ENCODE measurements at places on chromosomes 1 and 21. TPM values are rescaled to one million over a fixed set of nuclear protein-coding genes. Genes with fewer than 3 reads are reported as not detected.

GRCh38 chr1:165828669-165829329 is 1.4 kb downstream of the UCK2 start:
- H3K27me3 ChIP-seq: no peaks in the 10 kb centered on the region
- peak overlapping the region; percentile 54 for H3K27ac ChIP-seq
- no peaks in the 10 kb centered on the region for H3K36me3 ChIP-seq
- H3K4me1 ChIP-seq: peaks cover 9% of the 10 kb centered on the region
- peak; percentile 80 for DNase-seq

GRCh38 chr1:3678361-3679097 is 26.2 kb downstream of the TP73 start:
- no peak overlapping the region for H3K27ac ChIP-seq
- H3K4me3 ChIP-seq: no peak overlapping the region
- no peaks in the 10 kb centered on the region for H3K36me3 ChIP-seq
- peaks cover 4% of the 10 kb centered on the region for H3K4me1 ChIP-seq
- H3K27me3 ChIP-seq: peaks cover 11% of the 10 kb centered on the region
- DNase-seq: no peak

NFASC gene
- 3.7 TPM for total RNA-seq

GRCh38 chr1:41282679-41283317 is 40.7 kb upstream of the SCMH1 start:
- no peaks in the 10 kb centered on the region for H3K27me3 ChIP-seq
- peak; percentile 74 for DNase-seq
- H3K36me3 ChIP-seq: no peaks in the 10 kb centered on the region
- H3K4me3 ChIP-seq: no peak overlapping the region

DNA sequence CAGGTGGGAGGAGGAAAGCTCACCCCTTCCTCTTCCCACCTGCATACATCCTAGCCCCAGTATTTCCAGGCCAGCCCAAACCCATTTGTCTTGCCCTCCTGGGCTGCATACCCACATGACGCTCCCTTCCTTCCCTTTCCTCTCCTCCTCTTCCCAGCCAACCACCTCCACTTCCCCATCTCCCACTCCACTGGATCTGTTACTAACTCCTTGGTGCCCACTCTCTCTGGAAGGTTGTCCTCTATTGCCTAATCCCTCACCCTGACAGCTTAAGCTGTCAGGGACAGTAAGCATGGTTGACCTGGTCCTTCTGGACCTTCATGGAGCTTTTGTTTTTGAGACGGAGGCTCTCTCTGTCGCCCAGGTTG is 23.0 kb upstream of the SYNC start:
- H3K27me3 ChIP-seq: no peaks in the 10 kb centered on the region
- no peak for DNase-seq
- H3K4me1 ChIP-seq: peaks cover 13% of the 10 kb centered on the region
- H3K4me3 ChIP-seq: no peak overlapping the region

- no peak overlapping the region for H3K4me3 ChIP-seq
- H3K27me3 ChIP-seq: no peaks in the 10 kb centered on the region
- DNase-seq: no peak
These were observed 89.6 kb downstream of the NRDC start for GRCh38 chr1:51788938-51789337.

- no peaks in the 10 kb centered on the region for H3K4me1 ChIP-seq
- H3K27ac ChIP-seq: no peak overlapping the region
- H3K36me3 ChIP-seq: no peaks in the 10 kb centered on the region
- no peak overlapping the region for H3K4me3 ChIP-seq
- DNase-seq: peak; percentile 95
These were observed 20.1 kb upstream of the COL16A1 start for GRCh38 chr1:31723828-31724359.

DNA sequence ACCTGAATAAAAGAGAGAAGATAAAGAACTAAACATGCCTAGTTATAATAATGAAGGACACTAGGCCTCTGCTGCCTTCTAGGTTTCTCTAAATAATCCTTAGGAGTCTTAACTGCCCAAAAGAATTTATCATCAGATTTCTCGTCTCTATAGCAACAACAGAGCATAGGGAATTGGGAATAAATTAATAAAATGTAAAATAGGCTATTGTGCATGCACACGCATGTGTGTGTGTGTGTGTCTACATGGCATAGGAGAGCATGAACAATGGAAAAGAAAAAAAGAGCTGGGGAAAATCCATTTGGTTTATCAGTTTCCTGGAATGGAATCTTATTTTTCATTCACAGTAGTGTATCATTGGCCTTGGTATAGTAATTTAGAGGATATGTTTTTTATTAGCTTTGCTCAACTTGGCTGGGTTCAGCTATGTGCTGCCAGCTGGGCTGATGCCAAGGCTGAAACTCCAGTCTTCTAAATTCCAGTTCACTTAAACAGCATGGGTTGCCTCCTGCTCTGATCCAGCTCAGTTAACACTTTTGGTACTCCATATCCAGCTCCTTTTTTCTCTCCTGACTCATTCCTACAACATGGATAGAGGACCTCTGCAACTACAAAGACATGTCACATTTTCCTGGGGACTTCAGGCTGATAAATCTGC is 80.6 kb upstream of the SLFNL1 start:
- H3K36me3 ChIP-seq: no peaks in the 10 kb centered on the region
- no peaks in the 10 kb centered on the region for H3K4me1 ChIP-seq
- no peak overlapping the region for H3K27ac ChIP-seq
- no peak for DNase-seq
- H3K27me3 ChIP-seq: no peaks in the 10 kb centered on the region

CA6 gene
- not detected for total RNA-seq

GRCh38 chr1:93051961-93052360 is 27.1 kb upstream of the MTF2 start:
- no peaks in the 10 kb centered on the region for H3K36me3 ChIP-seq
- H3K27ac ChIP-seq: no peak overlapping the region
- no peak overlapping the region for H3K4me3 ChIP-seq

- no peaks in the 10 kb centered on the region for H3K27me3 ChIP-seq
- no peak for DNase-seq
- no peaks in the 10 kb centered on the region for H3K4me1 ChIP-seq
- H3K4me3 ChIP-seq: no peak overlapping the region
These were observed 218.3 kb upstream of the SGIP1 start for GRCh38 chr1:66315671-66316070.

DNA sequence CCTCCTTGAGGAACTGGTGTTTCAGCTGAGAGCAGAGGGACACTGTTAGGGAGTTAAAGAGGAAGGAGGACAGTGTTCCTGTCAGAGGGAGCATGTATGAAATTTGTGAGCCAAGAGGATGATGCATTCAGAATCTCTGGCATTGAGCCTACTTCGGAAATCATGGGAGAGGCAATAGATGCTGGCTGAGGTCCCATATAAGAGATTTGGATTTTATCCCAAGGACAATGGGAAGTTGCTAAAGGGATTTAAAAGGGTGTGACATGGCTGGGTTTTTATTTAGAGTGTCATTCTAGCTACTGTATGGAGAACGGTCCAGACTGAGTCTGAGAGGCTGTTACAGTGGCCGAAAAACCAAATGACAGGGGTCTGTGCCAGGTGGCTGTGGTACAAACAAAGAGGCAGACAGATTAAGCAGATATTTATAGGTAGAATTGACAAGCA is 403.2 kb upstream of the B3GALT2 start:
- no peak overlapping the region for H3K27ac ChIP-seq
- H3K36me3 ChIP-seq: peaks cover 3% of the 10 kb centered on the region
- DNase-seq: no peak
- H3K27me3 ChIP-seq: no peaks in the 10 kb centered on the region

DNA sequence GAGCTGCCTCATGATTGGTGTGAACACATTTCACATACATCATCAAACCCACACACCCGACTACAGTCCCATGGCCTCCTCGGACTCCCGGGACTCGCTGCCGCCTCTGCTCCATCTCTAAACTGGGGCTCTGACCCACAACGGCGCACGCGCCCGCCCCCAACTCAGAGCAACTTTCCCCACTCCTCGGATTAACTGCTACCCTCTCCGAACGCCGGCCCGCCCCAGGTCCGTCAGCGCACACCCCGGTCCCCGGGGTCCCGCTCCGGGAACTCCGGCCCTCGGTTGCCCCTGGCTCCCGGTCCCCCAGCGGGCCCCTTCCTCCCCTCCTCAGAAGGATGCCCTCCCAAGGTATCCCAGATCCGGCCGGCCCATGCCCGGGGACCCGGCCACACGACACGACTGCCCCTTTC is 740 bp downstream of the DSTYK start:
- peak; percentile 67 for DNase-seq
- H3K4me1 ChIP-seq: peaks cover 18% of the 10 kb centered on the region
- H3K27ac ChIP-seq: peak overlapping the region; percentile 97
- H3K4me3 ChIP-seq: peak overlapping the region; percentile 96

DNA sequence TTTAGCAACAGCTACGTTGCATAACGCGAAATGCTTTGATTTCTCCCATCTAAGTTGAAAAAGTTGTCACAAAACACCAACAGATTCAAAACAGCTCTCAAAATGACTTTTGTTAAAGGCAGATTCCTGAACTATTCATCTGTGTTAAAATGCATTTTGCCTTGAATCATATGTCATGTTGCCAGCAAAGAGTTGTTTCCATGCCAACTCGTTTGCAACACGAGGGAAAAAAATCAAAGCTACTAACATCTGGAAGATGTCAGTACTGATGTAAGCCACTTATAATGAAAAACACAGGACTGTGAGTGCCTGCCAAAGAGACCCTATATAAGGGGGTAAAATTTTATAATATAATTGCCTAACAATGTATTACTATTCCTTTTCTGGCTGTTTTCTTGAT is 182.7 kb upstream of the PTBP2 start:
- no peak overlapping the region for H3K4me3 ChIP-seq
- no peak for DNase-seq
- H3K36me3 ChIP-seq: no peaks in the 10 kb centered on the region
- H3K27me3 ChIP-seq: no peaks in the 10 kb centered on the region
- H3K4me1 ChIP-seq: no peaks in the 10 kb centered on the region

APCS gene
- total RNA-seq: not detected

GRCh38 chr21:44802396-44803153 is 955 bp upstream of the UBE2G2 start:
- DNase-seq: peak; percentile 72
- H3K27me3 ChIP-seq: no peaks in the 10 kb centered on the region
- H3K27ac ChIP-seq: no peak overlapping the region

GPX7 gene
- total RNA-seq: 21.9 TPM

- no peak overlapping the region for H3K27ac ChIP-seq
- DNase-seq: peak; percentile 9
- no peak overlapping the region for H3K4me3 ChIP-seq
- peaks cover 4% of the 10 kb centered on the region for H3K4me1 ChIP-seq
These were observed 151.4 kb downstream of the PTGER3 start for GRCh38 chr1:70896224-70896623.

DNA sequence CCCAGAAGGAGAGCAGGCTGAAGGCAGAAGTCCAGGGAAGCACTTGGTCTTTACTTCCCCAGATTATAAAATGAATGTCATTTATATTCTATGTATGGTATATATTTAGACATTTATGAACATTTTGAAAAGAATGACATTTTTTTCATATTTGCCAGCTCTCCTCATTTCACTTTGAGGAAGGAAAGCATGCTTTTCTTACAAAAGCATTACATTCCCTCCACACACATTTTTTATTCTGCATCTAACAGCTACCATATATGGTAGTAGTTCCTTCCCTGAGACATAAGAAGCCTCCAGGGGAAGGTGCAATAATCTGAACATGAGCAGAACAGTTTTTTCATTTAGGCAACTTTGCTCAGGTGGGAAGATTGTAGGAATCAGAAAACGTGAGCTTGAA is 94.0 kb downstream of the LRRC7 start:
- no peaks in the 10 kb centered on the region for H3K4me1 ChIP-seq
- no peak for DNase-seq
- no peaks in the 10 kb centered on the region for H3K27me3 ChIP-seq
- H3K4me3 ChIP-seq: no peak overlapping the region
- H3K36me3 ChIP-seq: no peaks in the 10 kb centered on the region
- no peak overlapping the region for H3K27ac ChIP-seq

DNA sequence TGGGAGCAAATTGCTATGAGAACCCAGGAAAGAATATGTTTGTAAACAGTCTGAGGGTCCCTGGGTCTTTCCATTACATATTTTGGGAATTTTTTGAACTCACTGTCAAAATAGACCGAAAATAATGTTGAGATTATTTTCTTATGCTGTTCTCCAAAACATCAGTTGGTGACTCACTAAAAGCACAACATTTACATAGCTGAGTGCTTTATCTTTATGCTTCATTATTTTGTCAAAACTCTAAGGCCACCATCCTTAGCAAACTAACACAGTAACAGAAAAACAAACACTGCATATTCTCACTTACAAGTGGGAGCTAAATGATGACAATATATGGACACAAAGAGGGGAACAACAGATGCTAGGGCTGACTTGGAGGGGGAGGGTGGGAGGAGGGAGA is 459.3 kb downstream of the ADGRL2 start:
- DNase-seq: no peak
- H3K4me1 ChIP-seq: no peaks in the 10 kb centered on the region
- no peaks in the 10 kb centered on the region for H3K27me3 ChIP-seq
- H3K36me3 ChIP-seq: no peaks in the 10 kb centered on the region
- no peak overlapping the region for H3K4me3 ChIP-seq
- no peak overlapping the region for H3K27ac ChIP-seq

ADAMTS4 gene
- total RNA-seq: 1.3 TPM

DNA sequence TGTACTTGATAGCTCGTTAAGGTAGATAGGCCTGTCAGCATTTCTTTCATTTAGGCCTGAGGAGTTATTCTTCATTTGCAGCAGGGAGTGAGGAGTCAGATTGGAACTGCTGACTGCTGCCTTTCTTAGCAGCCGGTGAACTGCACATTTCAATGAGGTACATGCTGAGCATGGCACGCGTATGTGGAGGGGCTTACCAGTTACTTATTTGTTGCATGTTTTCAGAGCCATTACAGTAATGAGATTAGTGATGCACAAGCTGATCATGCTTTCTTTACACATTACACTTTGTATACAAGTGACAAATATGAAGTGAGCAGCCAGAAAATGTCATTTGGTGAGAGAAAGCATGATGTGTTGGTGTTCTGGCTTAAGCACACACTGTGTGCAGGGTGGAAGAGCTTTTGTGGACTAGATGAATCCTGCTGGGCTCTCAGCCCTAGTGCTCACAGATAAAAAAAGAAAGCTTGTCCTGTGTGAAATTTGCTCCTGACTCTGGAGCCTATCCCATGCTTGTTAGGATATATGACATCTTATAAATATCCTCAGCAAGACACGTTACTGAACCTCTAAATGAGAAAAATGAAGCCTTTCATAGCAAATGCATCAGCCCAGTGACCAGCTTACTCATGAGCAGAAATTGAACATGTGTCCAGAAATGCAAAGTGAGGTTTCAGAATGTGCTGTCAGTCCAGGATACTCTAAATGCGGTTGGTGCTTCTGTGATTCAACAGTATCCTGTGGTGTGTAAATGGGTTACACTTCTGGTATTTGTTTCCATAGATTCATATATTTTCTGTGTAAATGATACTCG is 574.7 kb upstream of the ADGRL2 start:
- no peaks in the 10 kb centered on the region for H3K36me3 ChIP-seq
- no peaks in the 10 kb centered on the region for H3K27me3 ChIP-seq
- peak; percentile 72 for DNase-seq
- peaks cover 13% of the 10 kb centered on the region for H3K4me1 ChIP-seq

RGS8 gene
- total RNA-seq: 0.99 TPM

HTR6 gene
- total RNA-seq: not detected

- DNase-seq: no peak
- H3K27me3 ChIP-seq: no peaks in the 10 kb centered on the region
- H3K4me1 ChIP-seq: peaks cover 38% of the 10 kb centered on the region
- no peaks in the 10 kb centered on the region for H3K36me3 ChIP-seq
- no peak overlapping the region for H3K27ac ChIP-seq
- H3K4me3 ChIP-seq: no peak overlapping the region
These were observed 17.6 kb downstream of the MEGF6 start for GRCh38 chr1:3593745-3594144.

- no peak overlapping the region for H3K27ac ChIP-seq
- peaks cover 6% of the 10 kb centered on the region for H3K4me1 ChIP-seq
- peaks cover 10% of the 10 kb centered on the region for H3K36me3 ChIP-seq
These were observed 114.6 kb upstream of the KCNJ15 start for GRCh38 chr21:38142224-38142623.

GNAT2 gene
- total RNA-seq: 0.25 TPM

All from neural progenitor cell (in vitro differentiated cells).